Activated T-cell treated with anti-CD3 and anti-CD28 coated beads, Interleukin-2, amount 50 U/mL, for 48 hours (primary cell): ENCODE measurements at places on chromosomes 1 and 21.

GRCh38 chr1:178094739-178095645, 1.1 kb downstream of the RASAL2 start:
- no peak for DNase-seq

GRCh38 chr1:56255516-56256152, 323.7 kb downstream of the PLPP3 start:
- DNase-seq = no peak

- no peak for DNase-seq
Measured at GRCh38 chr1:51833700-51834099, 44.8 kb downstream of the NRDC start.

DNA sequence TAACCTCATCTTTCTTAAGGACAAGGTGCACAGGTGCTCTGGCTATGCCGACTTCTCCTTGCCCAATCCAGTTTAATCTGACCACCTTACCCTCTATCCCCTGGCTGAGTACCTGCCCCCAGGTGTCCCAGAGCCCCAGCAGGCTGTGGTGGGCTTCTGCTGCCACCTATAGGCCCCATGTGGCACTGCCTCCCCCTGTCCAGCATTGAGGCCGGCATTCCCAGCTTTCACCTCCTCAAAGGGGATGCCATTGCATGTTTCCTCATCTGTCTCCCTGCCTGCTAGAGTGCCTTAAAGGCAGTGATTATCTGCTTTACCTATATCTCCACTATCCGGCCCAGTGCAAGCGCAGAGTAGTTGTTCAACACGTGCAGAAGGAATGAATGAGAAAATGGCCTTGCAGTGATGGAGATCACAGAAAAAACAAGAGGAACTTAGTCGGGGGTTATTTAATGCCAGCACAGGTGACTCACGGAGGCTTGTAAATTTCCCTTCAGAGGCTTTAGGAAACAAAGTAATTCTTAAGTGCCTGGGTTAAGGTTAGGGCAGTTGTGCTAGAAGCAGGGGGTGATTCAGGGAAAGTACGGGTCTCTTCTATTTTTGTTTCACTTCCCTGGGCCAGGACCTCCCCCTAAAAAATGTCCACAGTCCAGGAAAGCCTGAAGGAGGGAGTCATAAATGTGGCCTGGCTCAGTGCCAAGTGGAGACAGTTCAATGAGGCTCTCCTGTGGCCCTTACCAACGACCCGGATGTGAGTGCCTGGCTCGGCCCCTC, 131.8 kb upstream of the NGF start:
- peak; percentile 49 for DNase-seq

DNA sequence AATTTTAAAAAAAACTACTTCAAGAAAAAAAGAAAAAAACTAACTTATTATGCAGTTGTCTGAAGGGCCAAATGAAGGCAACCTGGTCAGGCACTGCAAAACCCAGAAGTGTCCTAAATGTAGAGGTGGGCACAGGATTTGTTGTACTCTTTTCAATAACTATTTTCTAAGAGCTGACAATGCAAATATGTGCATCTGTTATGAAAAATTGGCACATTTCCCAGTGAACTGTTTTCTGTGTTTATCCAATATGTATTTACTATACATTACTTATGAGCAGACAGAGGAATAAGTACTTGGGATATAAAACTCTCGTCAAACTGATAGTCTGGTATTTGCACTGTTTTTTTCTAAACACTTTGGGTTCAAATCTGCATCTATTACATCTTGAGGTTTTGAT, 188.0 kb upstream of the C21orf91 start:
- DNase-seq = no peak

- DNase-seq = no peak
Measured at GRCh38 chr1:7831458-7831857, 21.4 kb downstream of the UTS2 start.

DNA sequence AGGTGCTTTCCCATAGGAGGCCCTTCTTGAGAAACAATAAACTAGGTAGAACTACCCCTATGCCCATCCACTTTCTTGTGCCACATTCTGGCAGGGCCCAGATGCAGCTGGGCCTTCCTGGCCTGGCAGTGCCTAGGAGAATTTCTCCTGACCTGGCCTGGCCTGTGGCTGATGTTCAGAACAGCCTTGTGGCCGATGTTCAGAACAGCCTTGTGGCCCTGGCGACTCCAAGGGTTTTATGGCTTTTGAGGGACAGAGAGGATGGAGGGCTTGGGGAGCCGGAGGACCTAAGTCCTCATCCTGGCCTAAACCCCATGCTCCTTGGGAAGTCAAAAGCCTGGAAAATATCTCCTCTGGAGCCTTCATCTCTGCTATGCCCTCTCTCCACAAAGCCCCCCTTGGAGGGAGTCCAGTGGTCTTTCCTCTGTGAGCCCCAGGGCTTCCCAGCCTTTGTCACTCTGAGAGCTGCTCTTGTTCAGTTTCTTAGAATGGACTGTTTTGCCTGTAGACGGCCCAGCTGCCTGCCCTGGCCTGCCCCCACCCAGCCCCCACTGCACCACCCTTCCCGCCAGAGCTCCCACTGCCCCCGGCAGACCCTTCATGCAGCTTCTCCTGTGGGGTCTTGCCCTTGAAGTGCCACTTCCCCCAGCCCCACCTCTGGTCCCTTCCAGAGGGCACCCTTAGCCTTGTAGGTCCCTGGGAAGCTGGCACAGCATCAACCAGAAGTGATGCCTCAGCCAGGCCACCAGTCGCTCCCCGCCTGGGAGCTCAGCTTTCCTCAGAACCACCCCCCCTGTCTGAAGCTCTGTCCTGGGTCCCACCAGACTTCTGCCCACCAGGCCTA, 7.0 kb downstream of the GPR37L1 start:
- DNase-seq = no peak

- no peak for DNase-seq
Measured at GRCh38 chr1:231332761-231333160, 4.9 kb downstream of the EXOC8 start.

- no peak for DNase-seq
Measured at GRCh38 chr1:19708567-19709110, 44.0 kb downstream of the HTR6 start.

DNA sequence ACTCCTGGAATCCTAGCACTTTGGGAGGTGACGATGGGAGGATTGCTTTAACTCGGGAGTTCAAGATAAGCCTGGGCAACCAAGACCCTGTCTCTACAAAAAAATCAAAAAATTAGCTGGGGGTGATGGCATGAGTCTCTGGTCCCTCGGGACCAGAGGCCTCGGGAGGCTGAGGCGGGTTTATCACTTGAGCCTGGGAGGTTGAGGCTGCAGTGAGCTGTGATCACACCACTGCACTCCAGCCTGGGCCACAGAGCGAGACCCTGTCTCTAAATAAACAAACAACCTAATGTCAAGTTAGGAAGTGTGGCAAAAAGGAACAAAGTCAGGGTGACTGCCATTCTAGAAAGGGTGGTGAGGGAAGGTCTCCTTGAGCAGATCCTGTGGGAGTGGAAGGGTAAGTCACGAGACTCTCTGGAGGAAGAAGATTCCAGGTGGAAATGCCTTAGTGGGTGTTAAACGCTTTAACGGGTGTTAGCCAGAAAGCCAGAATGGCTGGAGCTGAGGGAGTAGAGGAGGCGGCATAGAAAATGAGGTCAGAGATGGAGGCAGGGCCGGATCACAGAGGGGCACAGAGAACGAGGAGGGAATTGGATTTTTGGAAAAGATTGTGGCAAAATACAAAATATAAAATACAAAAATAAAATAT, 62.2 kb upstream of the ATP5PO start:
- no peak for DNase-seq

DNA sequence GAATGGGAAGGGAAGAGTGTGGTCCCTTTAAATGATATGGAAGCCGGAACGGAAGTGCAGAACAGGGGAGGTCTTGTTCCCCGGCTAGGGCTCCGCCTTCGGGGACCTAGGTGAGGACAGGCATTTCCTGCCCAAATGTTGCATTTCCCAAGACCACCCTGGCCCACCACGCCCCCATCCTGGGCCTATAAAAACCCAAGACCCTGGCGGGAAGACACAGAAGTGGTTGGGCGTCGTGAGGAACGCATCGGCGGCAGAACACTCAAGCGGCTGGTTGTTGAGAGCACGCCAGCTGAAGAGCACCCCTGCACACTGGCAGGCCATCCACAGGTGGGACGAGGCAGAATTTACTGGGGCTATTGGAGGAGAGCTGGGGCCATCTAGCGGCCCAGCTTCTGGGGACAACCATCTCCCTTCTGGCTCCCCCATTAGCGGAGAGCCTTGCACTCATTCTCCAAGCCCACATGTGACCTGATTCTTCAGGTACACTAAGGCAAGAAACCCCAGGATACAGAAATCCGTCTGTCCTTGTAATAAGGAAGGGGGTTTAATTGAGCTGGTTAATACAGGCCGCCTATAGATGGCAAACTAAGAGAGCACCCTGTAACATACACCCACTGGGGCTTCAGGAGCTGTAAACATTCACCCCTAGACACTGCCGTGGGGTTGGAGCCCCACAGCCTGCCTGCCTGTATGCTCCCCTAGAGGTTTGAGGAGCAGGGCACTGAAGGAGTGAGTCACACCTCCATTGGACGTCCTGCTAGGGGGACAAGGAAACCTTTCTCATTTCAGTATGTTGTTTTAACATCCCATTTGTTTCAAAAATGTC, 1327.9 kb downstream of the BRINP3 start:
- no peak for DNase-seq

DNA sequence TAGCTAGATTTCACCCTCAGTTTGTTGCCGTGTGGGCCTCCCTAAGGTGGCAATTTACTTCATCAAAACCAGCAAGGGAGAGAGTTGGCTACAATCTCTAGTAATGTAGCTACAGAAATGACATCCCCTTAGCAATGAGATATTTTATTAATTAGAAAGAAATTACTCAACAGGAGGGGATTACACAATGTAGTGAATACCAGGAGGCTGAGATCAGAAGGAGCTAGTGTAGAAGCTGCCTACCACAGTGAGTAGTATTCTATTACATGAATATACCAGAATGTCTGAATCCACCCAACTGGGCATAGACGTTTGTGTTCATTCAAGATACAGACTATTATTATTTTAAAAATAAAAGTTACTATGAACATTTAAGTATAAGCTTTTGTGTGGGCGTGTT, 868.2 kb upstream of the CXADR start:
- no peak for DNase-seq

DNA sequence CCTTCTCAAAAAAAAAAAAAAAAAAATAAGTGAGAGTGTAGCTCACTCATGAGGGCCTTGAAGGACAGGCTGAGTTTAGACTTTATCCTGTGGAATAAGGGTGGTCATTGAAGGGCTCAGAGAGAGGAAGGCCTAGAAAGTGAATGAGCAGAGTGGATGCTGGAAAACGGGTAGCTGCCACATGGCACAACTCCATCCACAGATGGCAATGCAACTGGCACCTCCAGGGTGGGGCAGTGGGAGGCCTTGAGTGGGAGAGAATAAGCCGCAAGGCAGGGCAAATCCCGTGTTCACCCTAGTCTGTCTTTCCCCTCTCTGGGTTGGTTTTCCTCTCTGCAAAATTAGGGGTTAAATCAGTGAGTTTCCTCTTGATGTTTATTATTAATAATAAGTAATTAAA, 3.1 kb downstream of the TNNI1 start:
- no peak for DNase-seq

DNA sequence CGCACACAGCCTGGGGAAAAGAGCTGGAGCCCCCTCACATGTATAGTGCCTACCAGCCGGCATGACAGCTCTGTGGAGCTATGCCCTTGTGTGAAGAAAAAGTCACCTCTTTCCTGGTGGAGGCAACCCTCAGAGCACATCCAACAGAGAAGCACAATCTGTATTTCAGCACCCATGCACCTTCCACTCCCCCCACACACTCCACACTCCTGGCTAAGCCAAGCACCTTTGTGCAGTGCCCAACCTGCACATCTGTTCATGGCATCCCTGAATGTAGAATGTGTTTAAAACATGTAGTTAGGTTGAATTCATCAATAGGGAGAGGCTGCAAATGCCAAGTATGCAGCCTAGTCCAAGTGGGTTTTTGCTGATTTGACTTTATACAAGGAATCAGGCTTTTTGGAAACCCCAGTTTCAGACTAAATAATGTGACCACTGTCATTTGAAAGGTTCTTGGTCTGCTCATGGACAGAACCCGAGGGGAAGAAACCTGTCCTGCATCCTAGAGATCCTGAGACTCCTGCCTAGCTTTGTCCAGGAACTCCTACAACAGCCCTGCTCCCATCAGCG, 197.1 kb downstream of the TOMM20 start:
- no peak for DNase-seq

- DNase-seq = peak; percentile 65
Measured at GRCh38 chr1:19398309-19398760, 86.2 kb downstream of the SLC66A1 start.

DNA sequence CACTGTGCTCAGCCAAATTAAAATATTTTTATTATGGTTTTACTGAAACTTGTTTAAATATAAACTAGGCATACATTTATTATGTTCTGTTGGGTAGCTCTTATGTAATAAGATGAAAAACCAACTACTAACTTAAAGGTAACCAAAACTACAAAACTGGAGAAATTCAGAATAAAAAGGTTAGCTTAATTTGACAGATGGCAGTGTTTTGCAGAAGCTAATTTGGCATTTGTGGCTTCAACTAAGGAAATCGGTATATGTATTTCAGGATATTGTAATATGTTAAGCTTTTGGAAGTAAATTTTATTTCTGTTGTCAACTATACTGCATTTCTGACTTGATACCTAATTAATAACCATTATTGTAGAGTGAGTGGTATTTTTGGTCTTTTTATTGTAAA, 18.8 kb downstream of the USP25 start:
- no peak for DNase-seq

- DNase-seq = no peak
Measured at GRCh38 chr1:17721444-17721843, 33.7 kb upstream of the ACTL8 start.

GRCh38 chr1:227127891-227128290, 187.8 kb downstream of the COQ8A start:
- no peak for DNase-seq

DNA sequence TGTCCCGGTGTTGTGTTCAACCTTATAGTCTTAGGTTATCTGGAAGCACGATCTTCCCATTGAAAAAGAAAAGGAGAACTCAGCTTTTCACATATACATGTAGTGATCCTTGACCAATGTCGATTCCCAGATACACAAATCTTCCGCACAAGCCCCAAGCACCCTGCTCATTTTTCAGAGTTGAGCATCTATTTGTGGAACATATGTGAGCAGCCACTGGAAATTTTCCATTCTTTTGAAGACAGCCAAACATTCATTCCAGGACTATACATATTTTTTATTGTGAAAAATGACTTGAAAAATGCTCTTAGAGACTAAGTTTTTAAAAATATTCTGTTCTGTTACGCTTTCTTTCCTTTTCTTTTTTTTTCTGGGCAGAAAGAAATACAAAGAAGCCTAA, 371.9 kb downstream of the RGS7 start:
- no peak for DNase-seq

GRCh38 chr1:92877792-92878191, 46.0 kb downstream of the RPL5 start:
- no peak for DNase-seq

- DNase-seq = no peak
Measured at GRCh38 chr1:16181887-16182719, 26.2 kb upstream of the EPHA2 start.
